ENCODE measurements at places on chromosomes 11 and 22.

DNA sequence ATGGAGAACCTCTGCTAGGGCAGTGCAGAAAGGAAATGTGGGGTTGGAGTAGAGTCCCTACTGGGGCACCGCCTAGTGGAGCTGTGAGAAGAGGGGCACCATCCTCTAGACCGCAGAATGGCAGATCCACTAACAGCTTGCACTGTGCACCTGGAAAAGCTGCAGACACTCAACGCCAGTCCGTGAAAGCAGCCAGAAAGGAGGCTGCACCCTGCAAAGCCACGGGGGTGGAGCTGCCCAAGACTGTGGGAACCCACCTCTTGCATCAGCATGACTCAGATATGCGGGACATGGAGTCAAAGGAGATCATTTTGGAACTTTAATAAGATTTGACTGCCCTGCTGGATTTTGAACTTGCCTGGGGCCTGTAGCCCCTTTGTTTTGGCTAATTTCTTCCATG is 8.7 kb downstream of the TSKU start:
- peak; percentile 88 for DNase-seq

DNA sequence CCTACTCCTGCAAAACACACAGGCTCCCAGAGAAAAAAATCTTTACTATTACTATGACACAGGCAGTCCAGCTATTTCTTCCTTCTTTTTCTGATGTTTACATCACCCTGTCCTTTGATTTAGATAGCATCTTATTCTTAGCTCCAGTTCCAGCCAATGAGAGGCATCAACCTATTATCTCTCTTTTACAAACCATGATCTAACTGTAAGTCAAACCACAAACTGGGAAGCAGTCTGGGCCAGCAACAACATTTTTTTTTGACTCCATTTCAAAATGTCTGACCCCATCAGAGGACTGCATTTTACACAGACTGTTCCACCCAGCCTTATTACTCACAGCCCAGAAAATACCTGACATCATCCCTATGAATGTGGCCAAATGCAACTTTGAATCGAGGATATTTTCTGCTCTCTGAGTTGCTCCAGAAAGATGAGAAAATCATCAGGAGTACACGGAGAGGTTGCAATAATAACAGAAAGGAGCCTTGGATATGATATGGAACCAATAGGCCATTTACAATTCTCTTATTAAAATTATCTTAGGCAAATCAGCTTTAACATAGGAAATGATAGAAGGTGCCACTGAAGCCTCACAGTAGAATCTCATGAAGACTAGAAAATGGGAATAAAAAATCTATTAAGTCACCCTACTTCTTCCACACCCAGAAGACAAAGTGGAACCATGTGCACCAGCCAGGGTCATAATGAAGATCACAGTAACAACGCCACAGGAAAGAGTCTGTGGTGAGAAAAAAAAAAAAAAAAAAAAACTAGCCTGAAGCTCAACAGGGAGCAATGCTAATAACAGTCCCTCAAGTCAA is 21.2 kb downstream of the TBRG1 start:
- peak; percentile 97 for DNase-seq

DNA sequence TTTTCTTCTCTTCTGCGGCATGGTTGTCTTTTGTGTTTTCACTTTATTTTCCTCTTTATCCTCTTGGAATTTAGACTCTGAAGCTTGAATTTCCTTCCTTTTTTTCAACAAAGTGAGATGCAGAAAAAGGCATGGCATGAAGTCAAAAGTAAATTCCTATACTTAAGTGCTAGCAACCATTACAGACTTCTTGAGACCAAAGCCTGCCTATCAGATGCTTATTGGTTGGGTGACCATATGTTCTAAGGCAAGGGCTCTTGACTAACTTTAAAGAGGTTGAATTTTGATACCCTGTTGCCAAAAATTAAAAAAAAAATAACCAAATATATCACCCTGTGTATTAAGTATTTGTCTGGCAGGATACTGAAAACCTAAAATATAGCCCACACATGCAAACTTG is 237.4 kb downstream of the TMEM135 start:
- DNase-seq: no peak

GRCh38 chr11:127825183-127825582 is 762.2 kb downstream of the ETS1 start:
- DNase-seq: no peak

DNA sequence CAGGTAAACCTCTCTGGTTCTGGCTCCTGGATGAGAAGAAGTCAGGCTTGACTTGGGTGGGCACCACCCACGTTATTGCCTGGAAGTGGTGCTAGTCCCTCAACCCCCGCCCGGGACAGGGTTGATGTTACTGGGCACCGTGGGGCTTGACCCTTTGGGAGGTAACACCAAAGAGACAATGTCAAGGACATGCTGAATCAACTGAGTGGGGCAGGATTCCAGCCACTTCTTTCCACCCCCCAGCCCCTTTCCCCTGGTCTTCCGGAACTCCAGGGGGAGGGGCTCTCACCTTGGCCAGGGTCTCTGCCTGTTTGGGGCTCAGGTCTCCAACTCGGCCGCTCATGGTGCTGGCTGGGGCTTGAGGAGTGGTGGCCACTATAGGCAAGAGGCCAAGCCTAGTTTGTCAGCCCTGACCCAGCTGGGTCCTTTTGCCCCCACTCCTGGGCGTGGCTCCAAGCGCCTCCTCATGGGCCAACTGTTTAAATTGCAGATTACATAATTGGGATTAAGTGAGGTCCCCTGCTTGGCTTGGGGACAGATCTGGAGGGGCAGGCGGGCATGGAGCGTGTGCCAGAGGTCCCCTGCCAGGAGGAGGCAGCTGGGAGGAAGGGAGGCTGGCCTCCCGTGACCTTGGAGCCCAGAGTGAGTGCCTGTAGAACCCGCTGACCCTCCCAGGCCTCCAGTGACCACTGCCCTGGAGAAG is at the start of gene SEC14L3:
Gene SEC14L3, minus strand, starts transcription at position 402 of the 703 bp plus-strand sequence. Its CDS starts 59 bp downstream, at position 343.
- no peak for DNase-seq

DNA sequence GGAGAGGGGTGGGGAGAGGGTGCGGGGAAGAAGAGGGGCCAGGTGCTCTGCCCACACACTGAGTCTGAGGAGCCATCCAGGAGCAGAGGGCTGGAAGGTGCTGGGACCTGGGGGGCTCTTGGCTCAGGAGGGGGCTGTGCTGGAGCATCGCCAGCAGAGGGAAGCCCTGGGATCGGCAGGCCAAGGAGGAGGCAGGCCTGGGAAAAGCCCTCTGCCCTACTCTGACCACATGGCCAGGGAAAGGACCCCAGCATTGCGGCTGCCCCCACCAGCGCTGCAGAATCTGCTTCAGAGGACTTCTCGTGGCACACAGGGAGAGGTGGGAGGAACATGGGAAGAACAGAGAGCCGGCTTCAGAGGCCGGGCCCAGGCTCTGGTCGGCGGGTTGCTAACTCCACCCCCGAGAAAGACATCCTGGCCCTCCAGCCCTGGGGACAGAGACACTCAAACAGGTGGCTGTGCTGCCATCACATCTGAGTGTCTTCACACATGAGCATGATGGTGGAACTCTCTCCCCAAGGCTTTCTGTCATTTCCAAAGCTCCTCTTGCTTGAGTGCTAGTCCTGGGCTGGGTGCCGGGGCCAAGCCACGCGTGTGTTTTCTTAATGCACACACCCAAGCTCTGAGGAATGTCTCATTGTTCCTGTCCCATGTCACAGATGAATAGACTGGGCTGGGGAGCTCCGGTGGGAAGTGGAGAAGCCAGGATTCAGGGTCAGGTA is 1378.0 kb downstream of the BRD1 start:
- DNase-seq: no peak

- DNase-seq: no peak
These were observed 32.5 kb upstream of the LARGE1 start for GRCh38 chr22:33952776-33953175.

GRCh38 chr11:70323806-70324205 is 53.3 kb downstream of the PPFIA1 start:
- DNase-seq: peak; percentile 53

- DNase-seq: no peak
These were observed 25.4 kb upstream of the SORL1 start for GRCh38 chr11:121426476-121427399.

DNA sequence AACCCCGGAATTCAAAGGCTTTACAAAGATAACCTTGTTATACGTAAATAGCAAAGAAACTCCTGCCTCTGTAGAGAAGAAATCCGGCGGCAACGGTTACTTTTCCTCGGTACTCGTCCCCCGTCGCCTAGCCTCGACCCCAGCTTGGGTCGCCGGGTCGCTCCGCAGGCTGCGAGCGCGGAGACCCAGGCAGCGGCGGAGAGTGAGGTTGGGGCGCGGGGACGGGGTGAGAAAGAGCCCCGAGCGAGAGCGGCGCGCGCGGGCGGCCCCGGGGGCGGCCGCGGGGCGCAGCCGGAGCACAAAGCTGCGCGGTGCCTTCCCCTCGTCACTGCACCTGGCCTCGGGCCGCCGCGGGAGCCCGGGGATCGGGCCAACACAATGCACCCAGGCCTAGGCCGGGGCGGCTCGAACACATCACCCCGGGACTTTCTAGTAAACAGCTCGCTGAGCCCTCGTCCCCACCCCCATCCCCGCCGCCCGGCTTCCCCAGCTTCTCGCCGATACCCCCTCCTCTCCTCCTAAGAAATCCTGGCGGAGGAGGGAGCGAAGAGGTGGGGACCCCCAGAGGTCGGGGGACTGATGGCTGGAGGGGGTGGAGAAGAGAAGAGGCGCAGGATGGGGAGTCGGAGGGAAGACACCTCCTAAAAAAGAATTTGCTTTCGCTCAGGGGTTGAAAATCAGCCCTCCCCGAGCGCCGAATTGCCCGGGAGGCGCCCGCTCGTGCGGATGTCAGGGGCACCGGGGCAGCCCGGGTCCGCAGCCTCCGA is 845 bp downstream of the MPPED2 start:
- DNase-seq: no peak

- peak; percentile 29 for DNase-seq
These were observed 400.0 kb downstream of the ETS1 start for GRCh38 chr11:128187377-128187776.

- no peak for DNase-seq
These were observed 25.6 kb downstream of the SNAP29 start for GRCh38 chr22:20884454-20884853.

Data from choroid plexus epithelial cell (primary cell).